ENCODE measurements at places on chromosomes 7 and 10.
A peak's percentile ranks its signal among the peaks of the same experiment; 100 is the strongest.

DNA sequence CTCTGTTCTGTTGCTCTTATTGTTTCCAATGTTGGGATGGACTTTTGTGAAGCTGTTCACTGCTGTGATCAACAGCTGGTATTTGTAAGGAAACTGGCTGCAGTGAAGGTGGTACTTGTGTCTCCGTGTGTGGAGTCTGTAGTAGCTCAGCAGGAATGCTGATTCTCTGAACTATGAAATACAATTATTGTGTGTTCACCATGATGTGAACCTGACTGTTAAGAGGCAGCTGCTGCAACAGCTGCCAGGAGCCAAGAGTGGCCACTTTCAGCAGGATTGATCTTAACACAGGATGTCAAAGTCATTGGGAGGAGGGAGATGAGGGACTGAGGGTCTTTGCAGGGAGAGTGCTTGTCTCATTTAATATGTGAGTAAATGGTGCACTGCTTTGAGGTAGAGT, 13.9 kb downstream of the VSTM2A start:
- no peak overlapping the region for H3K4me3 ChIP-seq
- no peaks in the 10 kb centered on the region for H3K36me3 ChIP-seq
- H3K27me3 ChIP-seq, result no peaks in the 10 kb centered on the region
- H3K4me1 ChIP-seq, result peaks cover 5% of the 10 kb centered on the region
- DNase-seq, result no peak
- H3K27ac ChIP-seq, result no peak overlapping the region

DNA sequence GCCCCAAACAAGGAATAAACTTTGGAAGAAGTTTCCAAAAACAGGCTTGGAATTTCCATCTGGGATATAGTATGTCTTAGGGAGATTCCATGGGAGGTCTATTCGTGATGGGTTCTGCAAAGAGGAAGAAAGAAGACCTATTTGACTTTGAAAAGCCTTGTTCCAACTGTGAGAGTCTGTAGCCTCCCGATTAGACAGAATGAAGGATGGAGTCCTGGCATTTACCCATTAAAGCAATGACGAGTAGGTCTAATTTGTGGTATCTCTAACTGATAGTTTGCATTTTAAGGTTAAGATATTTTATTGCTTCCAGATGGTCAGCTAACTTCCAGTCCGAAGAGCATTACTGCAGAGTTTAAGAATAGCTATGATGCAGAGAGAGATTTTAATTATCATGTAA, 19.5 kb upstream of the GALNT17 start:
- H3K4me3 ChIP-seq, result no peak overlapping the region
- no peak for DNase-seq
- H3K27ac ChIP-seq, result no peak overlapping the region
- H3K4me1 ChIP-seq, result no peaks in the 10 kb centered on the region

GRCh38 chr7:4787947-4788626, 12.7 kb downstream of the AP5Z1 start:
- DNase-seq, result no peak
- no peaks in the 10 kb centered on the region for H3K27me3 ChIP-seq

- no peaks in the 10 kb centered on the region for H3K36me3 ChIP-seq
- no peak overlapping the region for H3K27ac ChIP-seq
- H3K4me1 ChIP-seq, result peaks cover 8% of the 10 kb centered on the region
- no peaks in the 10 kb centered on the region for H3K27me3 ChIP-seq
These were observed 71.0 kb upstream of the OGDHL start for GRCh38 chr10:49833168-49833567.

GRCh38 chr10:112753961-112754411, 196.1 kb upstream of the TCF7L2 start:
- H3K27ac ChIP-seq, result no peak overlapping the region
- H3K36me3 ChIP-seq, result no peaks in the 10 kb centered on the region
- H3K4me3 ChIP-seq, result no peak overlapping the region

DNA sequence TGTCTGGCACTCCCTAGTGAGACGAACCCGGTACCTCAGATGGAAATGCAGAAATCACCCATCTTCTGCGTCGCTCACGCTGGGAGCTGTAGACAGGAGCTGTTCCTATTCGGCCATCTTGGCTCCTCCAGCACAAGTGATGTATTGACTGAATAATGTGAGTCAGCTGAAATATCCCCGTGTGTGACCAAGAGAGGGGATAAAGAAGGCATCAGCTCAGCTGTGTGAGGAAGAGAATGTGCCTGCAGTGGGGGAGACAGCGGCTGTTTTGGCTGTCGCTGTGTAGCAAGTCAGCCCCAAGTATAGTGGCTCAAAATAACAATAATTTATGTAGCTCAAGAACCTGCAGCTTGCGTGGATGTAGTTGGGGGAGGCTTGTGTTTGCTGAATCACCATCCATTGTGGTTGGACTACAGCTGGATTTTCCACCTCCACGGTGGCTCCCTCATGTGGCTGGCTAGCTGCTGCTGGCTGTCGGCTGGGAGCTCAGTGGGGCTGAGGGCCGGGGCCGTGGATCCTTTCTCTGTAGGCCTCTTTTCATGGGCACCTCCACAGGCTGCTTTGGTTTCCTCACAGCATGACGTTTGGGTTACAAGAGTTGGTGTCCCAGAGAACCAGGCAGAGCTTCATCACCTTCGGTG, 434.5 kb downstream of the CCSER2 start:
- H3K27me3 ChIP-seq, result no peaks in the 10 kb centered on the region
- 0 out of 2 replicates have a peak, but pooled peaks cover 3% of the 10 kb centered on the region for H3K4me1 ChIP-seq
- H3K36me3 ChIP-seq, result no peaks in the 10 kb centered on the region
- H3K4me3 ChIP-seq, result no peak overlapping the region
- no peak overlapping the region for H3K27ac ChIP-seq

GRCh38 chr7:4958477-4959301, at the start of gene MMD2:
MMD2 (minus strand) TSS chr7:4959187; CDS start chr7:4959017, 170 bp downstream.
- H3K4me3 ChIP-seq, result peak within 1 kb of the TSS; percentile 40
- H3K4me1 ChIP-seq, result no peaks in the 10 kb centered on the region
- no peak within 1 kb of the TSS for H3K27ac ChIP-seq
- no peaks in the 10 kb centered on the region for H3K36me3 ChIP-seq
- DNase-seq, result peak; percentile 60

DNA sequence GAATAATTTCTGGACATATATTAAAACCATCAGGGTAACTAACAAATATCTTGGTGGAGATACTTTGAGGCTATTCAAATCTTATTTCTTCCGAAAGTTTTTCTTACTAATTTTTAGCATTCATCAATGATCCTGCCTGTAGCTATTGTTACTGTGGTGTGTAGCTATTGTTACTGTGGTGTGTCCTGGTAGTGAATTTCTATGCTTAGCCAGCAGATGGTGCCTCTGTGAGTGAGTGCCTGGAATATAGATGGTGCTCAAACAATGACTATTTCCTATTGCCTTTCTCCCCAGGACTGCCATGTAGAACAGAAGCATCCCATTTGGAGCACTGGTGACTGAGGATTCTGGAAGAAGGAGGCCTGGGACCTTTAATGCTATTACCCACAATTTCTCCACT, 245.7 kb downstream of the CCSER2 start:
- no peaks in the 10 kb centered on the region for H3K27me3 ChIP-seq
- H3K4me3 ChIP-seq, result no peak overlapping the region
- DNase-seq, result no peak

DNA sequence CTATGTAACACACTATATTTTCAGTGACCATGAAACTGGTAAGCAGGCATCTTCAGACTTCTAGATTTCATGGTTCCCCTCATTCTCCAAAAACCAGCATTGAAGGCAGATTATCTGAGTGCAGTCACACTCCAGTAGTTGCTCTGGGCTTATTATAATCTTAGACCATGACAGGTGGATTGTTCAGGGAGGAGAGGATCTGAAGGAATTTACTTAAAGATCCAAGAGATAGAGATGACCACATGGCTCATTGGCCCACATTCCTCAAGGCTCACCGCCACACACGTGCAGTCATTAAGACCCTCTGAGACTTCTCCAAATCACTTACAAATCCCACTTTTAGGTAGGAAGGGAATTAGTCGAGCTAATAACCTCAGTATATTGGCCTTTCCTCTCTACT, 55.2 kb downstream of the GSAP start:
- no peak overlapping the region for H3K4me3 ChIP-seq
- DNase-seq, result no peak
- H3K4me1 ChIP-seq, result no peaks in the 10 kb centered on the region
- no peak overlapping the region for H3K27ac ChIP-seq

GRCh38 chr7:98921608-98922372, 43.5 kb downstream of the TRRAP start:
- no peaks in the 10 kb centered on the region for H3K27me3 ChIP-seq
- DNase-seq, result peak; percentile 50
- no peak overlapping the region for H3K4me3 ChIP-seq
- peaks cover 64% of the 10 kb centered on the region for H3K36me3 ChIP-seq

GRCh38 chr10:124341768-124342135, 77.0 kb downstream of the OAT start:
- no peaks in the 10 kb centered on the region for H3K4me1 ChIP-seq
- no peaks in the 10 kb centered on the region for H3K36me3 ChIP-seq
- DNase-seq, result no peak
- H3K27ac ChIP-seq, result no peak overlapping the region
- H3K27me3 ChIP-seq, result no peaks in the 10 kb centered on the region

DNA sequence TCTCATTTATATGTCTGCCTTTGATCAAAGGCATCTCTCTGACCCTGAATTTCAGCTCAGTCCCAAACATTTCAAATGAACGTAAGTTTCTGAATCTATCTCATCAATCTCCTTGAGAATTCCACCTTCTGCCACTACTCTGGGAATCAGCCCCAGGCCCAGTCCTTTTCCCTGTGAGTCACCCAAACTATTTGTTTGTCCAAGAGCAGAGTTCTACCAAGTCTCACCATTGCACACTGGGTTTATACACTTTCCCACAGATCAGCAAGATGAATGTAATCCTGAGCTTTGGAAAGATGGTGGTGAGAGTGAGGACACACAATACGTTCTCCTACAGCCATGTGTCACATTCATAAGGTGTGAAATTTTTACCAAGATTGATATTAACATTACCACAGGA, 251.3 kb upstream of the VWC2 start:
- no peak overlapping the region for H3K4me3 ChIP-seq
- H3K36me3 ChIP-seq, result no peaks in the 10 kb centered on the region
- H3K27ac ChIP-seq, result no peak overlapping the region
- DNase-seq, result no peak

DNA sequence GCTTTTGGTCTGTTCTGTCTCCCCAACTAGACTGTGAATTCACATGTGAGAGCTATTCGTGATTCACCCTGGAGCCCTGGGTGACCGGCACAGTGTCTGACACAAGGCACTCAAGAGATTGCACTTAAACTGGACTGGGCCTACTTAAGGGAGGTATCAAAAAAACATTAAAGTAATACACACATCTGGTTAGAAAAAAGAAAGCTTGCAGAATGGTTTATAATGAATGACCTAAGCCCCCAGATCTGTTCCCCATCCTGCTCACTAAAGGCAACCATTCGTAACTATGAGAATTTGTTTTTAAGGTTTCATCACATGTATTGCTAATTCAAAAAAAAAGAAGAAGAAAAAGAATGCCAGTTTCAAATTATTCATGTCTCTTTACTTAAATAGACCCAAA, 74.5 kb downstream of the DGKI start:
- H3K4me1 ChIP-seq, result no peaks in the 10 kb centered on the region
- H3K36me3 ChIP-seq, result no peaks in the 10 kb centered on the region
- no peak overlapping the region for H3K27ac ChIP-seq

DNA sequence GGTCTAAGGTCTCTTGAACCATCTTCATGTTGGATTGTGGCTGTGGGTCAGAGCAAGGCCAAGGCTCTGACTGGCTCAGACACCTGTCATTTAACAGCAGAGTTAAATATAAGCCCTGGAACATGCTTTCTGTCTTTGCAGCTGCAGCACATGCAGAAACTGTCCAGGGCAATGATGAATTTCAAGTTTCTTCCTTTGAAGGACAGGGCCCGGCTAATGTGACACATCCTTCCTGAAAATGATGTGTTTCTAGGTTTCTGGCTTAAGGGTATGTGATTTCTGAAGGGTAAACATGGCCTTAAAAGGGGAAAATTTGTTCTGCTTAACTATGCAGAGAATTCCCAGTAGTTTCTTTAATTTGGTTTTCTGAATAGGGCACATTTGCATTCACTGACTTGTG, 34.0 kb upstream of the SLC35B4 start:
- no peak overlapping the region for H3K27ac ChIP-seq
- DNase-seq, result no peak
- no peaks in the 10 kb centered on the region for H3K27me3 ChIP-seq
- H3K4me1 ChIP-seq, result no peaks in the 10 kb centered on the region
- no peak overlapping the region for H3K4me3 ChIP-seq

DNA sequence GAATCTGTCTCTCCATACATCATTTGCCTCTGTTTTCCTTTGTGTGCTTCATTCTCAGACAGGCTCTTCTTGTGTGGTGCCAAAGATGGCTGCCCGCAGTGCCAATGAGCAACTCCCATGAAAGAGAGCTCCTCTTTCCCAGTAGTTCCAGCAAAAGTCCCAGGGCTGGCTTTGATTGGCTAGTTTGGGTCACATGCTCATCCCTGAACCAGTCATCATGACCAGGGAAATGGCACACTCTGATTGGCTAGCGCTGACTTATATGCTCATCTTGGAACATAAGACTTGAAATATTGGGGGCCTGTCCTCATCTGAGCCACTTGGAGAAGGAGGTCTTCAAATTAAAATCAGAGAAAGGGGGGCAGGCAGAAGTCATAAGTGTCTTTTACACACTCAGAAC, 112.7 kb downstream of the CDH23 start:
- H3K27ac ChIP-seq, result no peak overlapping the region
- DNase-seq, result no peak
- no peaks in the 10 kb centered on the region for H3K27me3 ChIP-seq
- no peak overlapping the region for H3K4me3 ChIP-seq

DNA sequence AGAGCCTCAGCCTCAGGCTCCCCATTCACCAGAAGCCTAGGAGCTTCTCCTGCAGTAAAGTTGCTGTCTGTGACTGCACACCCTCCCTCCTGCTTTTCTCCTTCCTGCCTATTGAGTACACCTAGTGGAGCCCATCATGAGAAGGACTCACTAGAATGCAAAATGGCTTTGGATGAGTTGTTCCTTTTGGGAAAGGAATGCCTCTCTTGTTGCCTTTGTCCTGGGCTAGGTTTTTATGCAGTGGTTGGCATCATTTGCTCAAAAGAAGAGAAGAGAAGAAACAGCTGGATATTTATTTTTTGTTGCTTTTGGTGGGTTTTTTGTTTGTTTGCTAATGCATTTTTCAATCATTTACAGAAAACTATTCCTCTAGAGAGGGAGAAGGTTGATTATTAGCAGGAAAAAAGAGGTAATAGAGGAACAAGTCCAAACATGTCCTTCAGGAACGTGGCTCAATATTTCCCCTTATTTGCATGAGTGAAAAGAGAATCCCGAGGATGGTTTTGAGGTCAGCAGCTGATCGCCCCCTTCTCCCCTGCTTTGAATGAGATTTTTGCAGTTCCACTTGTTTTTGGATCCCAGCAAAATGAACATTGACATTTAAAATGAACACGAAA, 369.9 kb upstream of the NRP1 start:
- no peaks in the 10 kb centered on the region for H3K36me3 ChIP-seq
- no peak overlapping the region for H3K4me3 ChIP-seq
- H3K27me3 ChIP-seq, result no peaks in the 10 kb centered on the region
- H3K27ac ChIP-seq, result no peak overlapping the region

GRCh38 chr10:12919574-12919973, 81.9 kb downstream of the CCDC3 start:
- H3K4me3 ChIP-seq, result no peak overlapping the region
- no peaks in the 10 kb centered on the region for H3K27me3 ChIP-seq
- no peak overlapping the region for H3K27ac ChIP-seq
- H3K36me3 ChIP-seq, result no peaks in the 10 kb centered on the region

GRCh38 chr10:126083009-126083408, 186.6 kb downstream of the FANK1 start:
- no peaks in the 10 kb centered on the region for H3K4me1 ChIP-seq
- H3K4me3 ChIP-seq, result no peak overlapping the region
- no peaks in the 10 kb centered on the region for H3K27me3 ChIP-seq

Measured in H1 (cell line).